Cortex of kidney (tissue), 1 donor: ENCODE measurements at places on chromosomes 2 and 18.

DNA sequence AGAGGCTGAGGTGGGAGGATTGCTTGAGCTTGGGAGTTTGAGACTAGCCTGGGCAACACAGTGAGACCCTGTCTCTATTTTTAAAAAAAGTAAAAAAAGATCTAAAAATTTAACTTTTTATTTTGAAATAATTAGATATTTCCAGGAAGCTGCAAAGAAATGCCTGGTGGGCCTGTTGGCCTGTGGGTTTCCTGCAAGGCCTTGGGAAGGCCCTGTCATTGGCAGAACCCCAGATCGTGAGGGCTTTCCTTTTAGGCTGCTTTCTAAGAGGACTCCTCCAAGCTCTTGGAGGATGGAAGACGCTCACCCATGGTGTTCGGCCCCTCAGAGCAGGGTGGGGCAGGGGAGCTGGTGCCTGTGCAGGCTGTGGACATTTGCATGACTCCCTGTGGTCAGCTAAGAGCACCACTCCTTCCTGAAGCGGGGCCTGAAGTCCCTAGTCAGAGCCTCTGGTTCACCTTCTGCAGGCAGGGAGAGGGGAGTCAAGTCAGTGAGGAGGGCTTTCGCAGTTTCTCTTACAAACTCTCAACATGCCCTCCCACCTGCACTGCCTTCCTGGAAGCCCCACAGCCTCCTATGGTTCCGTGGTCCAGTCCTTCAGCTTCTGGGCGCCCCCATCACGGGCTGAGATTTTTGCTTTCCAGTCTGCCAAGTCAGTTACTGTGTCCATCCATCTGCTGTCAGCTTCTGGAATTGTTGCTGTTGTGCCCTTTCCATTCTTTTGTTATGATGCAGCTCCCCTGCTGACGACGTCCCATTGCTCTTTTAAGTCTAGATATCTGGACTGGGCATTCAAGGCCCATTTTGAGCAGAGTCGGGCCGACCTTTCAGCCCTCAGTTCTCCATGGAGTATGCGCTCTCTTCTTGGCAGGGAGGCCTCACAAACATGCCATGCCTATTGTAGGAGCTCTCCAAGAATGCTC, 6.6 kb downstream of the PROC start:
- DNase-seq = no peak

- DNase-seq = no peak
These were observed 846.2 kb downstream of the SLC4A3 start for GRCh38 chr2:220473611-220474010.

DNA sequence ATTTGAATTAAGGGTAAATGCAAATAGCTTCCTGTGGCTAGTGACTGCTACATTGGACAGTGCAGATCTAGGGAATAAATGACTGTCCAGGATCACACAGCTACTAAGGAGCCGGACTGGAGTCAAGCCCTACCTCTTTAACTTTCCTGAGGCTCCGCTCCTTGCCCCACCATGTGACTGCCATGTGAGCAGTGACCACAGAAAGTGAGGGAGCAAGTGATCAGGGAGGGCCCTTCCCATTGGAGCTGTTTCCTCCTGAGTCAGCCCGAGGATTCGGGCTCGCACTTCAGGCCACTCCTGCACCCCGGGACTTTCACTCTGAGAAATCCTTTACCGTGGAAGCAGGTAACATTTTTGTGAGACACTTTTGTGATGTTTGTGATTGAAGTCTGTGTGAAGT, 198.0 kb downstream of the ANKRD30B start:
- DNase-seq = no peak

GRCh38 chr18:67545681-67546080, 29.2 kb upstream of the DSEL start:
- DNase-seq = no peak

DNA sequence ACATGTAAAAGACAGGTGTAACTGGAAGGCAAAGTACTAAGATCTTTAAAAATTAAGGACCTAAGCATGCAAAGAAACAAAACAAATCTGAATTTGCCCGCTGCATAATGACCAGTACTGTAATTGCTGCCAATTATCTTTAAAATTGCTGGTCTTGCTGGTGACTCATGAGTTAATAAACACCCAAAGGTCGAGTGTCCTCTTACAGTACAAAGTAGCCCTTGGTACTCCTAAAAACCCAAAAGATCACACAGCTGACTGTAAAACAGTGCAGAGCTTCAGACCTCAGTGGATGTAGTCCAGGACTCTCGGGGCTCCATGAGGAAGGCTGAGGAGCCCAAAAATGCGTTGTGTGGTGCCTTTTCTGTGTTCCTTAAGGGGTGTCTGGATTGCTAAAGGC, 308.7 kb downstream of the CNTNAP5 start:
- no peak for DNase-seq
